ENCODE measurements at places on chromosomes 4 and X.

- DNase-seq: no peak
Measured at GRCh38 chrX:19750783-19751467, 136.5 kb downstream of the SH3KBP1 start.

GRCh38 chrX:8960957-8961468, 72.9 kb downstream of the FAM9B start:
- DNase-seq: no peak

DNA sequence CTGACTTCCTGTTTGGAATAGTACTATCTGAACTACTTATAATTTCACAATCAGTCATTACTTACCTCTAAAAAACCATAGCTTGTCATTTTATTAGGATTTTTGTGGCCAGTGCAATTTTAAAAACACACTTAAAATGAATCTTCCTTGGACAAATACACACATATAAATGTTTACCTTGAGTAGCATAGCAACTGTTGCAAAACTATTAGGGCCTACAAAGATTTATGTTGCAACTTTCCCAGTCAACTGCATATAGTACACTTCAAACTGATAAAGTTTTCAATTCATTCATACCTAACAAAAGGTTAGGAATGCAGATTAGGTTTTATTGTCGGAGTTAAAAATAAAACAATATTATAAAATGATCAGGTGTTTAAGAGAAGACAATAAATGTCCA, 193.0 kb downstream of the PDGFC start:
- no peak for DNase-seq

GRCh38 chrX:70405003-70405402, 18.1 kb upstream of the GDPD2 start:
- no peak for DNase-seq

DNA sequence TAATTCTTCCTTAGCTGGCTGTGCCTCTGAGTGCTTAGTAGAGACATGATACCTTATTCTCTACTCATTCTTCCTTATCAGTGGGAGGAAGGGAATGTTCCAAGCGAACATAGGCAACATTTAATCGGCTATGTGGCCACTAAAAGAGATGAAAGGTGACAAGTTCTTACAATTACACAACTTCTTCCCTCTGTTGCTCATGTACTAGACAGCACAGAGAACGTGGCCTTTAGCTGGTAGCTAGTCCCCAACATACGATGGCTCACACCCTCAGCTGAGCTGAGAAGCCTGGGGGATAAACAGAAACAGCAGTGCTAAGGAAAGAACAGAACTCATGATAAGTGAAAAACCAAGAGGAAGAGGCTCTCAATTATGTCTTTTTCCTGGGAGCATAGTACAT, 52.2 kb downstream of the APOO start:
- DNase-seq: no peak

- no peak for DNase-seq
Measured at GRCh38 chr4:3792813-3793212, 26.6 kb downstream of the ADRA2C start.

GRCh38 chr4:141417387-141417786, 196.7 kb downstream of the ZNF330 start:
- no peak for DNase-seq

DNA sequence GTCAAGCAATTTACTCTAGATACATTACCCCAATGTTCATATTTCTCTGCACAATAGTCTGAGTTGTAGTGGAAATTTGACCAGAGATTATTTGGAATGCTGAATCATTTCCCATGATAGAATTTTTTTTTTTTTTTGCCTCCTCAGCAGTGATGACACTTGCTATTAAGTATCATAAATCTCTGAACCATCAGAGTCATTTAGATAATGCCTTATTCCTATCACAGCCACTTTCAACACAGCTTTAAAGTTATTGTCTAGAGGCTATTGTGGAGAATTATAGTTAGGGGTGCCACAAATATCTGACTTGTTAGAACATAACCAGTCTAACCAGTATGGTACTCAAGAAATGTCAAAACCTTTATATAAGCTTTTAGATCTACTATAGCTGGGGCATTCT, 79.8 kb downstream of the LCORL start:
- DNase-seq: no peak

All from stimulated activated CD4-positive, alpha-beta T cell treated with anti-CD3 and anti-CD28 coated beads, Interleukin-2, amount 100 ng/mL, for 24 hours (primary cell).